NT2/D1 (cell line): ENCODE measurements at places on chromosomes 11 and 22.

DNA sequence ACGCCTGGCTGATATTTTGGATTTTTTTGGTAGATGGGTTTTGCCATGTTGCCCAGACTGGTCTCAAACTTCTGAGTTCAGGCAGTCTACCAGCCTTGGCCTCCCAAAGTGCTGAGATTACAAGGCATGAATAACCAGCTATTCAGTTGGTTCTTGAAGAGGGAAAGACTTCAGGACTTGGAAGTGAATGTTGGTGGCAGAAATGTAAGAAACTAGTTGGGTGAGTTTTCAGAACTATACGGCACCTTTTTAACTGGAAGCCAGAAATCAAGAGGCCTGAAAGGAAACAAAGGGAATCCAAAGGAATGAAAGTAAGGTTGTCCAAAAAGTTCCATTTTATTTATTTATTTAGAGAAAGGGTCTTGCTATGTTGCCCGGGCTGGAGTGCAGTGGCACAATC is 2.9 kb downstream of the POGLUT3 start:
- DNase-seq, result no peak

GRCh38 chr11:76689313-76690260 is 19.0 kb upstream of the LRRC32 start:
- no peak for DNase-seq

DNA sequence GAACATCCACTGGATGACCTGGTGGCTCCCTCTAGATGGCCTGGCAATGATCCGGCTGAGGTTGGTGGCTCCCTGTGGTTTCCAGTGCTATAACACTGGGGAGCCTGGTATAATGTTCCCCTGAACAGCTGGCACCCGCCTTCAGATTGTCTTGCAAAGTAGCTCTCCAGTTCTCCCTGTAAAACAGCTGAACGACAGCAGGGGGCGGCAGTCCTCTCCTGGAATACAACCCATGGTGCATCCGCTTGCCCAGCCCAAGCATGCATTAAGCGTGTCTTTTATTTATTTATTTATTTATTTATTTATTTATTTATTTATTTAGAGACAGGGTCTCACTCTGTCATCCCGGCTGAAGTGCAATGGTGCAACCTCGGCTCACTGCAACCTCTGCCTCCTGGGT is 258.9 kb downstream of the BUD13 start:
- DNase-seq, result no peak

DNA sequence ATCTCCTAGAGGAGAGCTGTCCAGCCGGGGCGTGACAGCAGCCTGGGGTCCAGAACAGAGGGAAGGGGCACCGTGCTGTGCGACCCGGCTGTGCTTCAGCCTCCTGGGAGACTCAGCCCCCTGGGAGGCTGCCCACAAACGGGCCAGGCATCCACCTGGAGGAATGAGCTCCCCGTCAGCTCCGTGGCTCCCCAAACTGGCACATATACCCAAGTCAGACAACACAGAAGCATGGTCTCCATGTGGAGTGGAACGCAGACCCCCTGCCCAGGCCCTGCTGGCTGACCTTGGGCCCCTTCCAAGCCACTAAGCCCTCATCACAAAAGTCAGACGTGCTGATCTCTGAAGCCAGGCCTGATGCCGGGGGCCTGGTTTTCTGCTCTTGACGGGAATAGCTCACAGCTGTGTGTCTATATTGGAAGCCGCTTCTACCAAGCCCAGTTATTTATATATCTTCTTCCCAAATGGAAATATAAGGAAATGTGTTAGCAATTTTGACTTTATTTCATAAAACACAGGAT is 91.7 kb downstream of the BRD1 start:
- no peak for DNase-seq

DNA sequence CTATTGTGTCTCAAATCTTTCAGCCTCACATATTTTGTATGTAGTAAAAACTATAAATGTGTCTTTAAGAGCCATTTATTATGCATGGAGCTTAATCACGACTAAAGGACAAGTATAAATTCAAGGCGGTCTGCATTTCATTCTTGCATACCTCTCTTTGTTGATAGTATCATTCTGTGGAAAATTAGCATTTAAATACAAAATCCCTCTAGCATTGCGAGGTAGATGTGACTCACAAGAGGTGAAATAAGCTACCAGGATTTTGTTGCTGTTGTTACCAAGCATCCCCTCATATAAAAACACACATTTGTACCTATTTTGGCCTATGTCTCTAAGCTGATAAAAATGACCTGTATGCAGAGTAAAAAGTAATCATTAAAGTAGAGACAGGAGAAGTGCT is 537.4 kb upstream of the LUZP2 start:
- DNase-seq, result no peak

DNA sequence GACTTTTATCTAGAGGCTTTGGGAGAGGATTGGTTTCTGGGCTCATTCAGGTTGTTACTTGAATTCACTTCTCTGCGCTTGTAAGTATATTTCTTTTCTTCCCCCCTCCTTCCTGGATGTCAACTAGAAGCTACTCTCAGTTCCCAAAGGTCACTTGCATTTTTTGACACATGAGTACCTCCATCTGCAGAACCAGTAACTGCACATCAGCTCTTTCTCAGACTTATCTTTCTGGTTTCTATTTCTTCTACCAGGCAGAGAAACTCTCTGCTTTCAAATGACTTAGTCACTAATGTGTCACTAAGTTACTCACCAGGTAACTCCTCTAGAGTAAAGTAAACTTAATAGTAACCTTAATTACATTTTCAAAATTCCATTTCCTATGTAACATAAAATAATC is 773.0 kb upstream of the LUZP2 start:
- no peak for DNase-seq

DNA sequence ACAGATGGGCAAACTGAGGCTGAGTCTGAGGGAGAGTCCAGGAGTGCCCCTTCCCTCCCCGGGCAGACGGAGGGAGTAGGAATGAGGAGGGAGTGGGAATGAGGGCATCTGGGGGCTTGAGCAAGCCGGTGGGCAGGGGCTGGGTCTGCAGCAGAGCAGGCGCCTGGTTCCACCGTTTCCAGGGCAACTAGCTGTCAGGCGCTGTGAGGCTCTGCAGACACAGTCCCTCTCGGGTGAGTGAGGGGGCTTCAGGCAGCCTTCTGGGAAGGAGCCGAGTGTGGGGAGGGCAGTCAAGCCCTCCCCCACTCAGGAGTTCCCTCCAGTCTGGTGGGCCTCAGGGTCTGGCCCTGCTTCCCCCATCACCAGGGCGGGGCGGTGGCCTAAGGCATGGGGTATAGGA is 19.0 kb downstream of the TMEM258 start:
- no peak for DNase-seq

- no peak for DNase-seq
These were observed 218.6 kb downstream of the FAT3 start for GRCh38 chr11:92443199-92443598.

GRCh38 chr11:12084256-12084655 is 26.1 kb upstream of the MICAL2 start:
- no peak for DNase-seq

- no peak for DNase-seq
These were observed 2.7 kb upstream of the LRP5 start for GRCh38 chr11:68309621-68310185.

GRCh38 chr22:20857247-20857643 is 1.4 kb downstream of the PI4KA start:
- DNase-seq, result no peak

DNA sequence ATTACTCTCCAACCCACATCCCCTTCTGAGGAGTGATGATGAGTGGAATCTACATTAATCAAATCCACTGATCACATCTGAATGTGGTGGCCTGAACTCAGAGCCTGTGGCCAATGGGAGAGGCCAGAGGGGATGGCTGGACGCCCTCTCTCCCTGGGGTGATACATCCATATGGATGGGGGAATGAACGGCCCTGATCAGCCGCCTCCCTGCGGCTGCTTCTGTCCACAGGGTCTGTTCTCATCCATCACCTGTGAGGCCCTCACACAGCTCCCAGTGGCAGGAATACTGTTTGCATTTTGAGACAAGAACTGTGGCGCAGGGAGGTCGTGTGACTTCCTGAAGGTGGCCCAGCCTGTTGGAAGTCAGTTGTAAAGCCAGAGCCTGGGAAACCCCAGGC is 78.3 kb upstream of the SHISAL1 start:
- no peak for DNase-seq

DNA sequence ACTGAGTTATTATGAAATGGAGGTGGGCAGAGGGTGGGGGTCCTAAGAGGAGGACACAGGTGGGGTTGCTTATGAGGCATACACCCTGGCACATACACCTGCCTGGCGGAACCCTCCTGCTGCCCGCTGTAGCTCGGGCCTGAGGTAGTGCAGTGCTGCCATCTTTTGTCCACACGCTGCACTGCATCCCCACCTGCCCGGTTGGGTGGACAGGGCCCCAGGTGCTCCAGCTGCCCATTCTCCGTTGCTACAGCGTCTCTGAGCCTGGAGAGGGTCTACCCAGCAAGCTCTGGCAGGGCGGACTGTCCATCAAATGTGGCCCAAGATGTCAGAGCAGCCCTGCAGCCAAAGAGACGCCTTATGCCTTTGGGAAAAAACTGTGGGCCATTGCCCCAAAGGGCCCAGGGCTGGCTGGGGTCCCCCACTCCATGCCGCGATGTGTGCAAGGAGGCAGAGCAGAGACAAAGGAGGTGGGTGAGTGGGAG is 131.2 kb downstream of the BUD13 start:
- peak; percentile 25 for DNase-seq

DNA sequence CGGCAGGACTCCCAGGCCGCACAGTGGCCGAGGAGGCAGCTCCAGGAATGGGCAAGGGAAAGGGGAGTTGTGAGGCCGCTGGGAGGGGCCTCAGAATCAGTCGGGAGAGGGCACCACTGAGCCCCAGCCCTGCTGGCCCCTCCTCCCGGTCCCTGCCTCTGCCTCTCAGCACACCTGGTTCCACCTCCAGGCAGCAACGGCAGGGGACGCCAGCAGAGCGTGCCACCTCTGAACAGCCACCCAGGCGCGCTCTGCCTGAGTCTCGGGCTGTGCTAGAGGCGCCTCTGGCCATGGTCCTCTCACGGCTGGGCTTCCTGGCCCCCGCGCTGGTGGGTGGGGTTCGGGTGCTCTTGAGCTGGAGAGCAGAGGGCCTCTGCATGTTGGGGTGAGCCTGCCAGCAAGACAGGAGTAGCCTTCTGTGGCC is 33.0 kb downstream of the MOB2 start:
- DNase-seq, result no peak

GRCh38 chr11:36500315-36500721 is 9.8 kb downstream of the TRAF6 start:
- DNase-seq, result no peak

DNA sequence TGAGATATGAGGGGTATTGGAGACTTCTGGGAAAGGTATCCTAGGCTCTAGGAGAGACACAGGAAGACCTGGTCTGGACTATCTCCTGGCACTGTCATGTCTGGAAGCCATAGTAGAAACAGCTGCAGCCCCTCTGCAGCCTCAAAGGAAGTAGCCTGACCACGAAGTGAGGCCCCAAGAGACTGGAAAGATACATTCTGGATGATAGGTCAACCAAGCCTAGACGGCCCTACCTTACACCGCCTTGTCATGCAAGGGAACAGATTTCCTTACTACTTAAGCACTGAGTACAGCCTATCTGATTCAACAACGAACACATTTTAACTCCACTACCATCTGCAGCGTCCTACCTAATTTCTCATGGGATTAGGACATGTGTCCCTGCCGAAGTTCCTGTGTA is 31.1 kb downstream of the UQCR10 start:
- DNase-seq, result no peak

DNA sequence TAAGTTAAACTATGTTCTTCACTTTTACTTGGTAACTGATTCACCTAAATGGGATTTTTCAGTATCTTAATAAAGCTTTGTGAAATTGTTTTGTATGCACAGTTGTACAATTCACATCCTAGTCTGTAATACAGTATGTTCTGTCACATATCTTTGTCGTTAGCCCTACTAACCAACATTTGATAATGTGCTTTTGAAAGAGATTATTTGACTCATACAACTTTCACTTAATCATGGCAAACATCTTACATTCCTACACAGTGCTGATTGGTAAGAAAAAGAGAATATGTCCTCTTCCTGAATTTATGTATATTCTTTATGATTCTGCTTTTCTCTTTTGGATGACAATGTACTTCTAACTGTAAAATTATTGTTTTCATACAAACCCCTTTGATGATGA is 234.5 kb downstream of the METTL15 start:
- DNase-seq, result no peak

GRCh38 chr11:2250041-2250440 is 20.3 kb downstream of the ASCL2 start:
- DNase-seq, result no peak

- DNase-seq, result no peak
These were observed 33.6 kb downstream of the TMEM184B start for GRCh38 chr22:38239101-38239761.

GRCh38 chr11:117819096-117820040 is 5.2 kb downstream of the FXYD2 start:
- DNase-seq, result peak; percentile 84

- DNase-seq, result no peak
These were observed 42.5 kb downstream of the MCM5 start for GRCh38 chr22:35442471-35442870.

DNA sequence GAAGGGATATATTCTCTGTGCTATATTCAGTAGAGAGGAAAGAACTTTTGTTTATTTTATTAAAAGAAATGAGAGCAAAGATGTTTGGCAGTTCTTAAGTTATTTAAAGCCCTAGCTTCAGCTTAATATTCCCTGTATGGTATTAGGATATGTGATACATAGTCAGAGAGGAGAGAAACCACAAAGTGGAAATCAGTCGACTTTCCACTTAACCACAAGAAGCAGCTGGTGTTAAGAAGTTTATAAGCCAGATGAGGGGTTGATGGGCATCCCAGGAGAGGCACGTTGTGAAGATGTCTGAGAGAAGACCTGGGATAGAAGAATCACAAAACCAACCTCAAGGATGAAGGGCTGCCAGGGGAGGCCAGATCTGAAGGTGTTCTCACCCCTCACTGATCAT is 23.3 kb upstream of the PHF21B start:
- no peak for DNase-seq

DNA sequence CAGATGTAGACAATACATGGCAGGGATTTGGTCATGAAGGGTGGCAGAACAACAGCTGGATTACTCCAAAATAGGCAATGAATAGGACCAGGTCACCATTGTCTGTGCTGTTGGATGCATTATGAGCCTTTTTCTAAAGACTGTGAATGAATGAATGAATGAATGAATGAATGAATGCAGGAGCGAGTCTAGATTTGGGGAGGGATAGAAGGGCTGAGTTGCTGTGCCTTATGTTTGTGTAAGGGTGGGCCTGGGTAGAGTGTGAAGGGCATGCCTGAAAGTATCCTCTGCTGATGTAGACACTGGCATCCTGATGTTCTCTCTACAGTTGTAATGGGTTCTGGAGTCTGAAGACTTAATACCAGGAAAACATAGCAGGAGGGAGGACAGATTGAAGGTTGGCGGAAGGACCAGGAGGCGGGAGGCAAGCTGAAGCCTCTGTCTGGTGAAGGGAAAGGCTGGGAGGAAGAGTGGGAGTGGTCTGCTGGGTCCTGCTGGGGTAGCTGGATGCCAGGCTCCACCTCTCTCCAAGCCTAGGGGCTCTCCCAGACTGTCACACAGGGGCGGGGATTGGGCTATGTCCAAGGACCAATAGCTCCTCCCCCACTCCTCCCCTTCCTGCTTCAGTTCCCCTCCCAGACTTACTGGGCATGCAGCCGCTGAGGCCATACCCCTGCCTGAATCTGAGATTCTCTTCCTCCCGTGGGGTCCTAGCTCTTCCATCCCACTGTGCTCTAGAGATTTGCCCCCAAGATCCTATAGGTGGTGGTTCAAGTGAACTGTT is 4.8 kb downstream of the TRIM3 start:
- DNase-seq, result peak; percentile 89

- peak; percentile 72 for DNase-seq
These were observed 64.5 kb downstream of the AMBRA1 start for GRCh38 chr11:46529095-46529905.
